Heart right ventricle (tissue), 16 donors: ENCODE measurements at places on chromosomes 1 and 21.

- H3K4me1 ChIP-seq, result peaks cover 9% of the 10 kb centered on the region
- H3K27ac ChIP-seq, result peak overlapping the region; percentile 89
Measured at GRCh38 chr21:39184050-39184980, 1.1 kb upstream of the PSMG1 start.

GRCh38 chr1:17339521-17339920 is 31.5 kb downstream of the PADI4 start:
- no peak overlapping the region for H3K4me3 ChIP-seq
- no peak overlapping the region for H3K27ac ChIP-seq
- H3K36me3 ChIP-seq, result no peaks in the 10 kb centered on the region
- peaks cover 14% of the 10 kb centered on the region for H3K27me3 ChIP-seq
- H3K4me1 ChIP-seq, result no peaks in the 10 kb centered on the region

- no peaks in the 10 kb centered on the region for H3K36me3 ChIP-seq
- H3K4me3 ChIP-seq, result no peak overlapping the region
- H3K27ac ChIP-seq, result no peak overlapping the region
- peaks cover 4% of the 10 kb centered on the region for H3K4me1 ChIP-seq
Measured at GRCh38 chr1:197213193-197213592, 54.9 kb upstream of the CRB1 start.

GRCh38 chr1:15748690-15749398 is 6.5 kb downstream of the TMEM82 start:
- no peaks in the 10 kb centered on the region for H3K27me3 ChIP-seq
- no peaks in the 10 kb centered on the region for H3K4me1 ChIP-seq
- no peak for DNase-seq
- H3K36me3 ChIP-seq, result no peaks in the 10 kb centered on the region
- no peak overlapping the region for H3K4me3 ChIP-seq

- no peak for DNase-seq
- no peak overlapping the region for H3K4me3 ChIP-seq
- no peaks in the 10 kb centered on the region for H3K4me1 ChIP-seq
- no peak overlapping the region for H3K27ac ChIP-seq
Measured at GRCh38 chr1:217249857-217250256, 381.0 kb downstream of the GPATCH2 start.

- H3K4me3 ChIP-seq, result no peak overlapping the region
- H3K27me3 ChIP-seq, result no peaks in the 10 kb centered on the region
- no peak overlapping the region for H3K27ac ChIP-seq
Measured at GRCh38 chr1:245142171-245142798, 12.5 kb upstream of the KIF26B start.

DNA sequence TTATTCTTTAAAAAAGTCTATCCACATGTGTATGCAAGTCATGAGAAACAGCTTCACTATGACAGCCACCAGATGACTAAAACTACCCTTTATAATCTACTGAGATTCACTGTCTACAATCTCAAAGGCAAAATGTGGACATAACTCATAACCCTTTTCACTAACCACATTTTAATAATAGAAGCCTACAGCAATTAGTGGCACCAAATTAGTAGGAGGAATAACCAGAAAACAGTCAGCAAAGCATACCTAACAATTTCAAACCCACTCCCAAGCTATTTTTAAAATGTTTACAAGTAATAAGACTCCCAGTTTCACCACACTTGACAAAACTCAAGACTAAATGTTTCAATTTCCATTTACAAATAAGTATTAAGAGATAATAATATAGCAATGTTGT is 442.9 kb downstream of the PTPRC start:
- no peaks in the 10 kb centered on the region for H3K4me1 ChIP-seq
- H3K4me3 ChIP-seq, result no peak overlapping the region
- no peaks in the 10 kb centered on the region for H3K36me3 ChIP-seq

DNA sequence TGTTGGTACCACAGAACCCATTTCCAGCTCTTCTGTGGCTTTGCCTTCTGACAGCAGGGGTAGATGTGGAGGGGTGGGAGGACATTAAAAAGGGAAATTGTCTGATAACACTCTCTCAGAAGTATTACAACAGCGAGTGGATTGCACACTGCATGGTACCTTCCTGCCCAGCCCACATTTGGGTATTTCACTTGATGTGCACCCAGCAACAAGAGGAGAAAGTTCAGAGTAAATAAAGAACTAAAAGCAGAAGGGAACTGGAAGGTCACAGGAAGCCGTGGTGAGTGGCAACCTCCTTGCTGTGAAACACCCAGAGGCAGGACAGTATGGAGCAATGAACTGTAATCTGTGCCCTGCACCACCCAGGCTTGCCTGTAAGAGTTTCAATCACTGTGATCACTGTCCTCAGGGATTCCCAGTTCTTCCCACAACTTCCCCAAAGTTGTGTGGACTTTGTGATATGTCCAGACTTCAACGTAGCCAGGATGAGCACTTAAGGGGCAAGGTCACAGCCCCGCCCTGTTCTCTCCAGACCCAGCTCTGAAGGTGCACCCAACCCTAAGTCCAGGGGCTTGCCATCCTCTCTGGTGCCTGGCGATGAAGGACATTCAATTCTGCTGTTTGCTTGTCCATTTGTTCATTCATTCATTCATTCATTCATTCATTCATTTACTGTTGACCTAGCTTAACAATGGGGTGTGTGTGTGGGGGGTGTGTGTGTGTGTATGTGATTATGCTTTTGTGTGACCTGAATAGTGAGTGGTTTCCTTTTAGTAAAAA is 18.7 kb upstream of the F5 start:
- no peaks in the 10 kb centered on the region for H3K36me3 ChIP-seq
- no peak overlapping the region for H3K4me3 ChIP-seq
- H3K27me3 ChIP-seq, result no peaks in the 10 kb centered on the region
- no peak for DNase-seq
- H3K27ac ChIP-seq, result no peak overlapping the region

DNA sequence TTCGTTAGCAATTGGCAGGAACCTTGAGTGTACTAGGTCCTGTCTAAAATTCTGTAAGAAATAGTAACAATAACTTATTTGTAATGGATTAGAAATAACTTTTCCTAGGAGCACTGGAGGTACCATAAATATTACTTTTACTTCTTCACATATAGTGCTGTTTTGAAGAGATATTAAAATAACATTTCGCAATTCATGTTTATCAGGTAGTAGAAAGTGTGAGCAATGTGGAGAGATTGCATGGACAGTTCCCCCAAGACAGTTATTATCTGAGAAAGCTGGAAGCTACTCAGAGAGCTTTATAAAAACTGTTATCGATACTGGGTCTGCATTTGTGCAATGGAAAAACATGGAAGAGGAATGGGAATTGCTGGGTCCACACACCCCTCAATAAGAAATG is 128.5 kb upstream of the KIF26B start:
- no peak overlapping the region for H3K4me3 ChIP-seq
- H3K36me3 ChIP-seq, result no peaks in the 10 kb centered on the region
- H3K27me3 ChIP-seq, result no peaks in the 10 kb centered on the region
- no peak overlapping the region for H3K27ac ChIP-seq

- DNase-seq, result peak; percentile 18
- no peaks in the 10 kb centered on the region for H3K27me3 ChIP-seq
- H3K4me1 ChIP-seq, result peaks cover 45% of the 10 kb centered on the region
- peaks cover 24% of the 10 kb centered on the region for H3K36me3 ChIP-seq
Measured at GRCh38 chr1:228104526-228105269, 1.6 kb upstream of the C1orf35 start.

- H3K27me3 ChIP-seq, result no peaks in the 10 kb centered on the region
- no peak overlapping the region for H3K27ac ChIP-seq
- peak; percentile 72 for DNase-seq
Measured at GRCh38 chr1:241998412-241998921, 431 bp downstream of the MAP1LC3C start.

- peaks cover 19% of the 10 kb centered on the region for H3K27me3 ChIP-seq
- peak overlapping the region; percentile 65 for H3K4me3 ChIP-seq
- no peaks in the 10 kb centered on the region for H3K36me3 ChIP-seq
- H3K27ac ChIP-seq, result peak overlapping the region; percentile 85
Measured at GRCh38 chr1:39671433-39671792, 494 bp downstream of the NT5C1A start.

- no peaks in the 10 kb centered on the region for H3K27me3 ChIP-seq
- H3K36me3 ChIP-seq, result no peaks in the 10 kb centered on the region
- no peaks in the 10 kb centered on the region for H3K4me1 ChIP-seq
- no peak for DNase-seq
Measured at GRCh38 chr21:21612466-21612865, 614.3 kb downstream of the NCAM2 start.

- no peak for DNase-seq
- no peaks in the 10 kb centered on the region for H3K36me3 ChIP-seq
- peaks cover 17% of the 10 kb centered on the region for H3K4me1 ChIP-seq
- peaks cover 59% of the 10 kb centered on the region for H3K27me3 ChIP-seq
- no peak overlapping the region for H3K27ac ChIP-seq
Measured at GRCh38 chr1:39689635-39690034, 1.6 kb downstream of the HPCAL4 start.

DNA sequence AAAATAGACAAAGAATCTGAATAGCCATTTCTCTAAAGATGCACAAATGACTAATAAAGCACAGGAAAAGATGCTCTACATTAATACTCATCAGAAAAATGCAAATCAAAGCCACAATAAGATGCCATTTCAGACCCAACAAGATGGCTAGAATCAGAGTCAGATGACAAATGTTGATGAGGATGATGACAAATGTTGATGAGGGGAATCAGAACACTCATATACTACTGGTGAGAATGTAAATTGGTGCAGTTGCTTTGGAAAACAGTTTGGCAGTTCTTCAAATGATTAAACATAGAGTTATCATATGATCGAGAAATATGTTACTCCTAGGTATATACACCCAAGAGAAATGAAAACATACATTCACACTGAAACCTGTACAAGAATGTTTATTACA is 33.9 kb downstream of the LRRC40 start:
- H3K27ac ChIP-seq, result no peak overlapping the region
- no peak overlapping the region for H3K4me3 ChIP-seq
- no peaks in the 10 kb centered on the region for H3K4me1 ChIP-seq
- H3K27me3 ChIP-seq, result no peaks in the 10 kb centered on the region
- peaks cover 8% of the 10 kb centered on the region for H3K36me3 ChIP-seq

DNA sequence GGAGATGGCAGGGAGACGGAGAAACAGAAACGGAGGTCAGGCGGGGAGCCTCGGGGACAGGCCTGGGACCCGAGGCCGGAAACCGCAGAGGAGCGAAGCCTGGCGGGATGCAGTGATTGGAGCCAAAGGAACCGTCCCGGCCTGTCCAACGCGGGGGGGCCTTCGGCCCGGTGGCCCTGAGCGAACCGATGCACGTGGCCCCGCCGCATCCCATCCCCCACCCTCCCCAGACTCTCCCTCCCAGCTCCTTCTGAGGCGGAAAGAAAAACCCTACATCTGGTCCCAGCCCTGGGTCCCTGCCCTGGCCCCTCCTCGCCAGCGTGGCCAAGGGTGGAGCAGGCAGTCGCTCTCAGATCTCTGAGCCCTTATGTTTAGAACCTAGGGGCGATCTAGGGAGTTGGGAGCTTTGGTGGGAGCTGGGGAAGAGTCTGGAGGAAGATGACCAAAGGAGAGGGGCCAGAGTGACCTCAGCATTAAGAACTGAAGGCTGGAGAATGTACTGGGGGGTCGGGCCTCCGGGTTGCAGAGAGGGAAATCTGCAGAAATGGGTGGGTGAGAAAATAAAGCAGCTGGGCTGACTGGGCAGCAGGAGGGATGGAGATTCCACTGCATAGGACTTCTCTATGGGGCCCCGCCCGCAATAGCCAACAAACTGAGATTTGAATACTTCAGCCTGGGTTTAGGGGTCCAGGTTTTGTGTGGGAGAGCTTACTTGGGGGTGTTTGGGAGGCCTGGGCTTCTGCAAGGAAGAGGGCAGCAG is 1.5 kb upstream of the CRABP2 start:
- no peaks in the 10 kb centered on the region for H3K36me3 ChIP-seq
- peak overlapping the region; percentile 63 for H3K27ac ChIP-seq
- peak overlapping the region; percentile 48 for H3K4me3 ChIP-seq
- peaks cover 44% of the 10 kb centered on the region for H3K4me1 ChIP-seq

DNA sequence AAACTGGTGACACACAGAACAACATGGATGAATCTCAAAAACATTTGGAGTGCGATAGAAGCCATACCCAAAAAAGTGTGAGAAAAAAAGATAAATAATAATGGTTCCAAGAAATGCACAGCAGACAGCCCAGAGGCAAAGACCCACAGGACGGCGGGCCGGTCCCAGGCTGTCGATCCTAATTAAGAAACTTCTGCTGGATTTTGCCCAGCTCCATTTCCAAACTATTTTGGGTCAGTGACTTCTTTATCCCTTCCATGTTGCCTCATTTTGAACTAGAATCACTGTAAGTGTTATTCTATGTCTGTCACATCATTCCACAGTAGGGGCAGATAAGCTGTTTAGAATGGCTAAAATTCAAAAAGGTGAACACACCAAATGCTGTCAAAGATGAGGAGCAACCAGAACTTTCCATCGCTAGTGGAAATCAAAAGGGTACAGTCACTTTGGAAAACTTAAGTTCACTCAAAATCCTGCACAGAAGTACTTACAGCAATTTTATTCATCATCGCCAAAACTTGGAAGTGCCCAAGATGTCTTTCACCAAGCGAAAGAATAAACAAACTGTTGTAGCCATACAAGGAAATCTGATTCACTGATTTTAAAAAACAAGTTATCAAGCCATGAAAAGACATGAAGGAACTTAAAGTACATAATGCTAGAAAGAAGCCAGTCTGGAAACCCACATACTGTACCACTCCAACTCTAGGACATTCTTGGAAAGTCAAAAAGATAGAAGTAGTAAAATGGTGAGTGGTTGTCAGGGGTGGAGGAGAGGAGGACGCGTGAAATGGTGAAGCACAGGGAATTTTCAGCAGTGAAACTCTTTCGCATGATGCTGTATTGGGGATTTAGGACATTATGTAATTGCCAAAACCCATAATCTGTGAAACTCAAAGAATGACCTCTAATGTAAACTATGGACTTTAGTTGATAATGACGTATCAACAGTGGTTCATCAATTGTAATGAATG is 7.5 kb downstream of the NBPF1 start:
- DNase-seq, result no peak
- H3K27ac ChIP-seq, result no peak overlapping the region
- H3K27me3 ChIP-seq, result no peaks in the 10 kb centered on the region
- no peaks in the 10 kb centered on the region for H3K4me1 ChIP-seq
- no peak overlapping the region for H3K4me3 ChIP-seq

DNA sequence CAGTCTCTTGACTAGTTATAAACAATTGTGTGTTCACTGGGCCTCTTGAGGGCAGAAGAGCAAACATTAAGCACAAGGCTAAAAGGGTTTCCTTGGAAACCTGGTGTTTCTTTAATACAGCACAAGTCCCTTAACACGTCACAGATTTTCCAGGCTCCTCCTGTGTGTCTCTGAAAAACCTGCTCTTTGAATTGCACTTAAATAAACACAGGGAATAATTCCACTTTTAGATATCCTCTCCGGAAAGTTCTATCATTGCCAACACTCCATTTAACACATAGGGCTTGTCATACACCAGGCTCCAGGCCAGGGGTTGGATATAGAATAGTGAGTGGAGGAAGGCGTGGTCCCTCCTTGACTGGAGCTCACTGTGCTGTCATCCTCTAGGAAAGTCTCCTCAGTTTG is 442.6 kb downstream of the DSCAM start:
- no peaks in the 10 kb centered on the region for H3K36me3 ChIP-seq
- no peak overlapping the region for H3K27ac ChIP-seq
- H3K4me3 ChIP-seq, result no peak overlapping the region
- H3K4me1 ChIP-seq, result no peaks in the 10 kb centered on the region

- no peak overlapping the region for H3K4me3 ChIP-seq
- no peak for DNase-seq
- H3K36me3 ChIP-seq, result no peaks in the 10 kb centered on the region
- no peak overlapping the region for H3K27ac ChIP-seq
Measured at GRCh38 chr1:87760155-87760554, 431.5 kb downstream of the LMO4 start.

GRCh38 chr1:248686815-248687214 is 15.8 kb downstream of the OR14I1 start:
- H3K27ac ChIP-seq, result no peak overlapping the region
- H3K27me3 ChIP-seq, result peaks cover 12% of the 10 kb centered on the region
- H3K4me1 ChIP-seq, result no peaks in the 10 kb centered on the region
- no peak overlapping the region for H3K4me3 ChIP-seq
